ENCODE measurements at places on chromosomes 4 and X.

DNA sequence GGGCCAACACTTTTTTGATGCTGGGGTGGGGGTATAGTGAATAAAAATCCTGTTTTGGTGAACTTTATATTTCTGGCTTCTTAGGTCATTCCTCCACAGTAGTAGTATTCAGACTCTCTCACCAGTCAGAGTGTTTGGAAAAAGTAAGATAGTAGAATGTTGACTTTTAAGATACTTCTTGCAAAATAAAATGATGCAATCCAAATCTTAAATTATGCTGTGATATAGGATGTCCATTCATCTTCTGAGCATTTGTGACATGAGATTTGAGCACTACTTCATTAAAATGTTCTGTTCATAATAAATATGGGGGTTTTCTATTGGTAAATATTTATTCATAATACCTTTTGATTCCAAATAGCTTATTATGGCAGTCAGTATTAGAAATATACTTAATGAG, 70.1 kb downstream of the BMP2K start:
- DNase-seq: no peak

- no peak for DNase-seq
Observed at GRCh38 chr4:8765631-8766590, 105.7 kb downstream of the HMX1 start.

GRCh38 chr4:67371615-67372014, 173.7 kb downstream of the CENPC start:
- DNase-seq: no peak

- DNase-seq: peak; percentile 81
Observed at GRCh38 chr4:100981447-100982204, 365.7 kb downstream of the PPP3CA start.

DNA sequence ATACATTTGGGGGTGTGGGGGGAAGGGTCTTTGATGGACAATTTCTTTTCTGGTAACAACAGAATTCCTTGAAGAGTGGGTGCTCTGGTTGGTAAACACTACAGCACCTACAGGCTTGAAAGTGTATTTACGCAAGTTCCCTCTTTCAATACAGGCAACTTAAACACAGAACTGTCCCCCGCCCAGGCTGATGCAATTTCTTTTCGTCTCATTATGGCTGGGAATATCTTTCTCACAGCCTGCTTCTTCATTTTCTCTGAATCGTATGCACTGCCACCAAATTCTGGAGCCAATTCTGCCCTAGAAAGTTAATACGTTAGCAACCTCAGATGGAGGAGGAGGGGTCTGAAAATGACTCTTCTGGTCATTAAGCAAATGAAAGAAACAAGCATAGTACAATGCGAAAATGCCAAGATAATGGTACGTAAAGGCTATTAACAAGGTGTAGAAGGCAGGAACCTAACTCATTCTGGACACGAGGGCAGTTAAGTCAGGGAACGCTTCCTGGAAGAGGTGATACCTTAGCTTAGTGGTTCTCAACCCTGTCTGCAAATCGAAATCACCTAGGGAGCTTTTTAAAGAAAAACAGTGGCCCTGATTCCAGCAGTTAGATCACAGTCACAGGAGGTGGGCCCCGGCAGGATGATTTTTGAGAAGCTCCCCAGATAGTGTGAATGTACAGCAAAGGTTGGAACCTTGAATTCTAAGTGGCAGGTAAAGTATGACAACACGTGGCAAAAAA, 1.0 kb downstream of the AGA start:
- DNase-seq: peak; percentile 45

- peak; percentile 43 for DNase-seq
Observed at GRCh38 chrX:118644378-118644777, 83.0 kb upstream of the IL13RA1 start.

DNA sequence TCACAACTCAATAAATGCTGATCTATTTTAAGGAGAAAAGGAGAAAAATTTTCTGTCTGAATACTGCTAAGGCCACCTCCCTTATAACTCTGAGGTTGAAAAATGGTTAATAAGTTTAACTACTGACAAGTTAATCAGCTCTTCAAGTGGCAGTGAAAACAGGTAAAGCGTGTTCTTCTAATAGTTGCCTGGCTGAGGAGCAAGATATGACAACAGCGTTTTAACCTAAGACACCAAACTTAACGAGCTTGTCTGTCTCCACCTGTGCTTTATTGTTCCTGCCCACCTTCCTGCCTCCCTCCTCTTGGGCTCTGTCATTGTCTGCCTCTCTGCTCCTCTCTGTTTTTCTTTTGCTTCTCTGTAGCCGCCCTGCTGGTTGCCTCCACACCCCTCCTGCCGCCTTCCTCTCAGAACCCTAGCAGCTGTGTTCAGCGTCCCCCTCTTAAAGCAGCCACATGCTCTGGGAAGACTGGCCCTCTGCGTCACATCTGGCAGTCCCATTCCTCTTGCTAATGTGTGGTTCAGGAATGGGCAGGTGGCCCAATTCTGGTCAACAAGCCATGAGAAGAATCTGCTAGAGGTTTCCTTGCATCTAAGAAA, 4.3 kb upstream of the TSPAN5 start:
- DNase-seq: no peak

GRCh38 chr4:186770481-186771175, 47.0 kb upstream of the FAT1 start:
- peak; percentile 85 for DNase-seq

DNA sequence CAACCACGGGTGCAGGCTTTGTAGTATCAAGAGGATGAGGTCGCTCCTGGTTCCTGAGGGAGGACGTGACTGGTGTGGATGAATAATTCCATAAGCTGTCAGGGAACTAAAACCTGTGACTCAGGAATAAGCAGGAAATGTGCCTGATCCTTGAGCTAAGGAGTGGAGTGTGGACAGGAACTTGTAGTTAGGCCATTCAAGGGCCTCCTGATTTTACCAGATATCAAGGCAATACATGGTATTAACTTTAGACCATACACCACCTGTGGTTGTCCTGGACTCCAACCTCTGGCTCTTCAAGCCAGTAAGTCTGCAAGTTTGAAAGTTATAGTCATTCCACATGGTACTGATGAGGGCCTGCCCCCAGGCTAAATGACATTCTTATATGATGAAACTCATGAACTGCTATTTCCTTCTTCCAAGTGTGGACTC, 12.1 kb upstream of the ING2 start:
- no peak for DNase-seq

GRCh38 chr4:100017637-100018310, 67.7 kb upstream of the H2AZ1 start:
- DNase-seq: no peak

DNA sequence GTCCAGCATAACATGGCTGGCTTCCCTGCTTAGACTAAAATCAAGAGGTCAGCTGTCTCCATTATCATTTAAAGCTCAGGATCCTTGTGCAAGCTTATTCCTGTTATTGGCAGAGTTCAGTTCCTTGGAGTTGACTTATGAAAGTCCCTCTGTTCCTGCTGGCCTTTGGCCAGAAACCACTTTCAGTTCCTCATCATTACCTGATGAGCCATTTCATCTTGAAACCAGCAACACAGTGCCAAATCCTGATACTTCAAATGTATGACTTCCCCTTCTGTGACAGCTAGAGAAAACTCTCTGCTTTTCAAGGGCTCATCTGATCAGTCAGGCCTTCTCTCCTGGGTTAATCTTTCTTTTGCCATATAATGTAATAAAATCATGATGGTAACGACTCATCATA, 110.6 kb upstream of the FSTL5 start:
- DNase-seq: peak; percentile 4

Measured in fibroblast of lung (primary cell).